ENCODE measurements at places on chromosomes 2 and 18. TPM values are rescaled to one million over a fixed set of nuclear protein-coding genes. Genes with fewer than 3 reads are reported as not detected.

DNA sequence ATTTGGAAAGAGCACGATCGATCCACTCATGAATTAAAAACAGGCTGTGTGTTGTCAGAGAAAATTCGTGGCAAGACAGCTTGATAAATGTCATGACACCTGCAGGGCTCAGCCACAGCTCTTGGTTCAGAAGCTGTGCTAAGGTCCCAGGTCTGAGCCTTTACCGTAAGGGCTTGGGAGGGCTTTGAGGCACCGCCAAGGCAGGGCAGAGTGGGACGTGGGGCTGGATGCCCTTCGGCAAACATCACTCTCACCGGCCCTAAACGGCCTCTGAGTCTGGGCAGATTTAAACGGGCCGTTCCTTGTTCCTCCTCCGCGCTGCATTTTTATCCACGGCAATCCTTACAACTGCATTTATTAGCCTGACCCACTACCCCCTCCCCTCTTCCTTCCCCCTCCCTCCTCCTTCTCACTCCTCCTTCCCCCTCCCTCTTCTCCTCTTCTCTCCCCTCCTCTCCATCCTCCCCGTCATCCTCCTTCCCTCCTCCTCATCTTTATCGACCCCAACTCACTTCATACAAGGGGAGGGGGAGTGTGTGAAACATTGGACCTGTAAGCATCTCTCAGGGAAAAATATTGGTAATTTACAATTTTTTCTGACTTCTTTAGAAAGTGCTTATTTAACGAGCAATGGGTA lies 33.9 kb downstream of the MBP start:
- no peak for DNase-seq

GRCh38 chr18:21141668-21142422 lies 30.2 kb upstream of the ROCK1 start:
- no peak for DNase-seq

The MAB21L4 gene
- 0.15 TPM for total RNA-seq

DNA sequence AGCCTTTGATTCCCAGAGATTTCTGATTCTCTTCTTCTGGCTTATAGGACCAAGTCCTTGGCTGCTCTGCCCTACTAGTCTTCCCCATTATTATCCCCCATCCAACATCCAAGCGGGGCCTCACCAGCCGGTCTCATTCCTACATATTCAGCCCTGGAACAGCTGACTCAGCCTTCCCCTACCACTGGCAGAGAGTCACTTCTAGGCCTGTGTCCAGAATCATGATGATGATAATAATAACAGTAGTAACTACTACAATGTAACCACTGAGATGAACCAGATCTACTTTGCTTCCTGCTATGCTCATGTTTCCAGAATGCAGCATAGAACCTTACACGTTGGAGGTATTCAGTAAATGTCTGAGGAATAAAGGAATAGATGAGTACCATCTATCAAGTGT lies 295.2 kb downstream of the SRBD1 start:
- no peak for DNase-seq

DNA sequence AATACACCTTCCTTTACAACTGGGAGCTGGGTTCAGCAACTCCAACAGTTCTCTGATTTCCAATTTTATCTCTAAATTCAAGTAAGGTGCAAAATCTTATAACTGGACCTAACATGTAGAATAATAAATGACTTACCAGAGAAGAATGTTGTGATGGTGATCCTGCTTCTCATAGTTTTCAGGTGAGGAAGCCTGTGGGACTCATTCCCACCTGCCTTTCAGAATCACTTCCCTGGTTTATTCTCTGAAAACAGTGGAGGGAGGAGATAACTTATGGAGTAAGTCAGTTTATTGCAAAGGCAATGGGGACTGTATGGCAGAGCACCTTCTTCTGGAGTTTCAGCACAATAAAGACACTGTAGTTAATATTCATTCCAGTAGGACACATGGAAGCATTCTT lies 1188.2 kb upstream of the FAM98A start:
- no peak for DNase-seq

The IL1RN gene
- 1.6 TPM for total RNA-seq

Measured in breast epithelium (tissue), 4 donors.